ENCODE measurements at places on chromosomes 5 and 9.

DNA sequence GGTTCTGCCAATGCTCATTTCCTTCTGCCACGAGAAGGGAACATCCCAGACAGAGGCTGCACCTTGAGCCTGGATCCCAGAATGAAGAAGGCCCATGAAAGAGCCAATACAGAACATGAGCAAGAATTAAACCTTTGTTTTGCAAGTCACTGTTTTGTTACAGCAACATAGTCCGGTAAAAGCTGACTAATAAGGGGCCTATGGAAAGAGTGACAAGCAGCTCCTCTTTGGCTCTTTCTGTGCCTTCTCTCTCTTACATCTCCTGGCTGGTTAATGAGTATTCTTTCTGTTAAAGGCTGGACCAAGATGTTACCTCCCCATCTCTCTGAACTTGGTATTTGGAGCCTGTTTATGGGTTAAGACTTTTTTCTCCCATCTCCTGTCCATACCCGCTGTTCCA lies 10.8 kb downstream of the GFRA3 start:
- no peak for DNase-seq

- DNase-seq = no peak
Measured at GRCh38 chr5:100889896-100890295, 13.2 kb downstream of the ST8SIA4 start.

DNA sequence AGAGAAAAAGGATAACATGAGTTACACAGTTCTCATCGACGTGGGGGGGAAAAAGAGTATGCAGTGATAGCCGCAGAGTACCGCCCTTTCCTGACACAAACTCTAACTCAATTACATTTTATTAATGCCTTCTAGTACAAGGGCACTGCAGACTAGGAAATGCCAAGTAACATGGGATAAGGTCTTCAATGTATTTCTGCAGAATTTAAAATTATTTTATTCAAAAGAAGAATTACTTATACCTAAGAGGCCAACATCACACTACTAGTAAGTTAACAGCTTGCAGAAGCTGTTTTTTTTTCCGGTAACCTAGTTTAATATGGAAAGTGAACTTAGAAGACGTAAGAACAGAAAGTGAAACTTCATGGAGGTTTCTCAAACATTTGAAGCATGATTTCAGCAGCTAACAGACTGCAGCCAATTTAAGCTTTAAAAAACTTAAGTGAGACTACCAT lies 3.9 kb downstream of the SETX start:
- DNase-seq = no peak

GRCh38 chr9:89920131-89920530 lies 315.3 kb downstream of the GADD45G start:
- no peak for DNase-seq

GRCh38 chr9:76358628-76359280 lies 35.5 kb downstream of the RFK start:
- DNase-seq = no peak

Measured in KBM-7 (cell line).